ENCODE measurements at places on chromosomes 7 and 10. TPM values are rescaled to one million over a fixed set of nuclear protein-coding genes. Genes with fewer than 3 reads are reported as not detected.

GNAT3 gene
- not detected for polyA plus RNA-seq

CFTR gene
- 4.6 TPM for polyA plus RNA-seq

TMEM229A gene
- 0.53 TPM for polyA plus RNA-seq

GHRHR gene
- not detected for polyA plus RNA-seq

NEUROD6 gene
- polyA plus RNA-seq: not detected

CPA4 gene
- 0.32 TPM for polyA plus RNA-seq

CHST15 gene
- polyA plus RNA-seq: 21.2 TPM

ATP6V0A4 gene
- polyA plus RNA-seq: 68.6 TPM

LHFPL3 gene
- polyA plus RNA-seq: 0.15 TPM

CTTNBP2 gene
- 27.6 TPM for polyA plus RNA-seq

MYL10 gene
- not detected for polyA plus RNA-seq

GAD2 gene
- 1.5 TPM for polyA plus RNA-seq

ZNF92 gene
- 23.5 TPM for polyA plus RNA-seq

HMX2 gene
- polyA plus RNA-seq: 2.8 TPM

NKX6-2 gene
- 7.8 TPM for polyA plus RNA-seq

RTKN2 gene
- 11.0 TPM for polyA plus RNA-seq

CACNB2 gene
- polyA plus RNA-seq: 6.0 TPM

LRRC18 gene
- polyA plus RNA-seq: 0.19 TPM

DNA sequence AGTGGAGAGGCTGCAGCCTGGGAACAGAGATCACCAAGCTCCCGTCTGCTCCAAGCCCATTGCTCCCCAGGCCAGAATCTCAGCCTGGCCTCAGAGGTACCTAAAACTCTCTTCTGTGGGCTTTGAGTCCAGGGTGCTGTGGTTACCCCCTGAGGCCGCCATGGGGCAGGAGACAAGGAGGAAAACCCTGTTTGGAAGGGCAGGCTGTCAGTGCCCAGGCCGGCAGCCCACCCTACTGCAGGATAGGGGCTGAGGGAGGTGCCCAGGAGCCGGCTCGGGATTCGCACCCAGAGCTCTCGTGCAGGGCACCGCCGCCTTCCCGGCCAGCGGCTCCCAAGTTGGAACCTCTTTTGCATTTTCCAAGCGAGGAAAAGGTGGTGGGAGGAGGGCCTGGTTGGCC is 24.5 kb downstream of the UNCX start:
- DNase-seq: no peak

DNA sequence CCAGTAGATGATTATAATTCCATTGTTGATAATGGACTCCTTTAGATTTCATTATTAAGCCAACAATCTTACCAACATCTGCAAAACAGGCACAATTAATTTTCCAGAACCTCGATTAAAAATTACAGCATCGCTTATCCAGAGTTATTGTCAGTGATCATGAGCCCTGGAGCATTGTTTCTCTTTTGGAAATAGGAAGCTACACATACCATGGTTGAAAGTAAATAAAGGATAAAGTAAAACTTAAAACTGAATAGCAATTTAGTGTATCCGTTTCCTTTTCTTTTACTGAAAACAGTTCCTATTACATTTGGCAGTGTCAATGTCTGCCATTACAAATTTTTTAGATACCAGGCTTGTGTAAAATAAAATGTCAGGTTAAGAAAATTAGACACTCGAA is 9.9 kb upstream of the HOXA2 start:
- no peak for DNase-seq

DNA sequence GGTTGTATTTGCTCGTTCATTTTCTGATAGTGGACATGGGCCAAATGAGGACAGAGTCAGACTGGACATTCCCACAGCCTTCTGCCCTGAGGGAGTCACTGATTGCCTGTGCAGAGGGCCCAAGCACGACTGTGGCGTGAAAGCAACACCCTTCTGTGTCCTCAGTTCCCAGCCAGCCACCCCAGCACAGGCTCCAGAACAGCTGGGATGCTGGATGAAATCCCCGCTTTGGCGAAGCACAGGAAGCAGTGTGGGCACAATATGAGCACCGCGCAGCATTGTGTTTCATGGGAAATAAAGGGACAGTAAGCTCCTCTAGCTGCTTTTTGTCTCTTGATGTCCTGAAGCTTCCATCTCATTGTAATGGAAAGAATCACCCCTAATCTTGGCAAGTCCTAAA is 20.5 kb downstream of the TRIL start:
- DNase-seq: no peak

DNA sequence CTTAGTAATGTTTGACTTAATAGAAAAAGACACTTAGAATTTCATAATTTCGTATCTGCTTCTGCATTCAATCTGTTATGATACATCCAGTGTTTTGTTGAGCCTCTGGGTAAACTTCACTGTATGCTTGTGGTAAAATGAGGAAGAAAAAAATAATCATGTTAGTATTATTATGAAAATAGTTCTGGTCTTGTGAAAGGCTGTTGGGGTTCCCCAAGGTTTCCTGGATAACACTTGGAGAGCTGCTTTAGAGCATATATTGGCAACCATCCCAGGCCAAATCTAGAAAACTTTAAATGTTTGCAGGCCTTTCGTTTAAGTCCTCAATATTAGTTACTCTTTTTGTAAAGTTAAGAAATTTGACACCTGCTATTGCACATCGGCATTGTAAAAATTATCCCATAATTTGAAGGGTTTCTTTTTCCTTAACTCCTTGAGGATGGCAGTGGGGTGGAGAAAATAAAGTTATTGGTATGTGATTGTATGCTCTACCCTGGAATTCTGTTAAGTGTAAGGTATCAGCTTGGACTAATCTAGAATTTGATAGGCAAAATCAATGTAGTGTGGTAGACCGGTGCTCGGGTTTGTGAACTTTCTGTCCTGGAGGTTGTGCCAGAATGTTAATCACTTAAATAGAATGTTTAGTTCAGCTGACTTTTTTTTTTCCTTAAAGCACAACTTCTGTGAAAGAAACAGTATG is 54.5 kb downstream of the WAC start:
- no peak for DNase-seq

- DNase-seq: no peak
These were observed 11.5 kb upstream of the KLRG2 start for GRCh38 chr7:139494835-139495579.

GRCh38 chr10:10897400-10897799 is 120.3 kb upstream of the CELF2 start:
- no peak for DNase-seq

DNA sequence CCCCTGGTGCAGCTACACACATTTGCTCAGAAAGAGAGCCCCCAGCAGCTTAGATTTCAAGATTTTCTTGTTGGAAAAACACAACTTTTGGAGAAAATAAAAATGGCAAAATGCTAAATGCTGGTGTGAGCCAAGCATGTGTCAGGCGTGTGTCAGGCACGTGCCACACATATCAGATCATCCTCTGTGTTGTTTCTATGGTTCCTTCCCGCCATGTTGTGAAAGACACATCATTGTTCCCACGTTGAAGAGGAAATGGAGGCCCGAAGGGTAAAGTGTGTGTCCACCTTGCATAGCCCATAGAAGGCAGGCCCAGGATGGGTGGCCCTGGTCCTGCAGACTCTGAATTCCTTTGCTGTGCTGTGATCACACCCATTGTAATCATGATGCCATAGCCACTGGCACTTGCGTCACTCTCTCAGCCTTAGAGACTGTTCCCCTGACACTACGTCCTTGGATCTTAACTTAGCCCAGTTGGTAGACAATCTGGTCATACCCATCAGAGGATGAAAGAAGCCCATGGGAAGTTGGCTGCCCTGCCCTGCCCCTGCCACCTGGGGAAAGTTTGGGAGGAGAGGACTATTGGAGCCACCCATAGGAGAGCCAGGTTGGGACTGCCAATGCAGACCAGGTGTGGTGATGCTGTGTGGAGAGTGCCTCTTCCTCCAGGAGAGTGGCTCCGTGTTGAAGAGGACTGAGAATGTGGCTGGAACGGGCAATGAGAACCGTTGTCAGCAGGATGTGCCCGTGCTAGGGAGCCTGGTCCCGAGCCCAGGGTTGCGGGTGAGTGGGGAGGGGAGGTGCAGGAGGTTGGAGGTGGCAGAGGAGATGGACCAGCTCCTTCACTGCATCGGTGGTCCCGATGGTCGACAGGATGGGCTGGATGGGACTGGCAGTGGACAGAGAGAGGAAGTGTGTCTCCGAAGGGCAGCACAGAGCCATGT is 65.6 kb upstream of the IGFBP3 start:
- DNase-seq: no peak

- no peak for DNase-seq
These were observed 374.6 kb downstream of the KIF20B start for GRCh38 chr10:90075995-90076394.

GRCh38 chr10:100184840-100185239 is 989 bp downstream of the ERLIN1 start:
- no peak for DNase-seq

DNA sequence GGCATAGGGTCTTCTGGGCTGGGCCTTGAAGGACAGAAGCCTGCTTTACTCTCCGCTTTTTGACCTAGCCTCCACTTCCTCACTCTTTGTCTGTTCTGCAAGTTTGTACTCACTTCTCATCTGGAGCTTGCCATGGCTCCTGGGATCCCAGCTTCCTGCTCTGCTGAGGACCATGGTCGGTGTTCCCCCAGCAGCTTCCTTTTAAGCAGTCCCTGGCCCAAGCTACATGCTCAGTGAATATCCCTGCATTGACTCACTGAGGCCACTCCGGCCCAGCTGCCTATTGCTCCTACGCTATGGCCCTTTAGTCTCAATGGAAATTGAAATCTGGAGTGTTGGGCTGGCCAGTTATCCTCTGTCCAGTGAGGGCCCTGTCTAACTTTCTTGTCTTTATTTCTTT is 427.7 kb downstream of the RPS24 start:
- DNase-seq: no peak

GRCh38 chr7:2173189-2173827 is 59.4 kb downstream of the MAD1L1 start:
- DNase-seq: no peak

- no peak for DNase-seq
These were observed 2.6 kb upstream of the PPIF start for GRCh38 chr10:79344502-79345195.

GRCh38 chr7:31679574-31680305 is 7.3 kb upstream of the PPP1R17 start:
- DNase-seq: no peak

GRCh38 chr7:43037531-43037930 is 74.9 kb upstream of the HECW1 start:
- no peak for DNase-seq

GRCh38 chr7:139230484-139230773 is 608 bp upstream of the UBN2 start:
- DNase-seq: no peak

DNA sequence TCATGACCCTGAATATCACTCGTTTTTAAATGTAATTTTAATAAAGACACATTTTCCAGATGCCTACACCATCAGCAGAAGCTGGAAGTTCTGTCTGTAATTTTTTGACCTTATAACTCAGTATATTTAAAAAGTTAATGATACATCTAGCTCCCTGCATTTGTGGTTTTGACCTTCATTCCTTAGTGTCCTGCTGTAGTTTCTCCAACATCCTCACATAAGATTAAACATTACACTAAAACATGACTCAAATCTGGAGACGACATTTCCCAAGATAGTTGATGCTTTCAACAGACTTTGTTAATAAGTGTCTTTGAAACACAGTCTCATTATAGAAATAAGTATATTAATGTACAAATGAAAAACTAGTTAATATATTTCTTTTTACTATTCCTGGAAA is 363.1 kb downstream of the POM121L12 start:
- no peak for DNase-seq

DNA sequence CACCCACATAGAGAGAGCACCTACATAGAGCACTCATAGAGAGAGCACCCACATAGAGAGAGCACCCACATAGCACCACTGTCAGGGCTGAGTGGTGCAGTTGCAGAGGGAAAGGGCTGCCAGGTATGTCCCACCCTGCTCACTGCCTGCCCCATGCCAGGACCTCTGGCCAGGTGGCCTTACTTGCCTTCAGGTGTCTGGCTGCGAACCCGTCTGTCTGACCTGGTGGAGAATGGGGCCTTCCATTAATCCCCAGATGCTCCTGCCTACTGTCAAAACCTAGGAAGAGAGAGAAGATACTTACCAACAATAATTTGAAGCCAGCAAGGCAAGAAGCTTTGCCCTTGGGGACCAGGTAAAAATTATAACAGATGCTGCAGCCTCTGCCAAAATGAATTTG is 51.1 kb downstream of the INSIG1 start:
- DNase-seq: no peak

- DNase-seq: no peak
These were observed 292.0 kb upstream of the FZD8 start for GRCh38 chr10:35933940-35934641.

- DNase-seq: no peak
These were observed 422.6 kb upstream of the NUPR2 start for GRCh38 chr7:56538541-56539429.

DNA sequence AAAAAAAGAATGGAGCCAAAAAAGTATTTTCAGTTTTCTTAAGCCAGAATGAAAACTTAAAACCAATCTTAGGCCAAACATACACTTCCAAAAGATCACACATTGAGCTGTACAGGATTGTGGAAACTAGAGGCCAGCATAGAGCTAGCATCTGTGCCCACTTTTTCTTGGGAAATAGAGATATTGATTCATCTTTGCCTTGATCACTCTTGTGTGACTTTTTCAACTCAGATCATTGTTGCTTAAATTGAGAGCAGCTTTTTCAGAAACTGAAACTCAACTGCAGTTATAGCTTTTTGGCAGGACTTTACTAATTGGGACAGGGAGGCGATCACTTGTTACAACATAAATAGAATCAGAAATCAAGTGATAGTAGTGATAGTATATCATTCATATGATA is 132.2 kb downstream of the PRKG1 start:
- no peak for DNase-seq

DNA sequence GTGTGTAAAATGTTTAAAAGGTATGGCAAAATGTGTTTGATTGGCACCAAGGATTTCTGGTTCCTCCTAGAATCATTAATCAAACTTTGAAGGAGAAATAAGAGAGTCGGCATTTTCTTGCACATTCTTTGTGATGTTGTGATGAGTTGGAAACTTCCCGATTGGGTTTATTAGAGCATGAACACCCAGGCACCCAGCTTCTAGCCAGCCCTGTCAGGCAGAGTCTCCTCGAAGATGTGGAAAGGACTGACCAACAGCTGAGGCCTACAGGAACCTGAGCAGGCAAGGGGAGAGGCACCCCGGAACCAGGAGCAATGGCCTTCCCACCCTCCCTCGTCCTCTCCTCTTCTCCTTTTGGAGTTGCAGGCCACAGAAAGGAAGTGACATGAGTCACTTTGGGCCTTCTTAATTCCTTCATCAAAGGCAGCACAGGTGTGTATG is 68.7 kb downstream of the EGFR start:
- no peak for DNase-seq

- DNase-seq: no peak
These were observed 920.2 kb downstream of the TYW1 start for GRCh38 chr7:67916571-67917436.

Measured in left renal pelvis (tissue), 4 donors.